ENCODE measurements at places on chromosomes 2 and 18.

DNA sequence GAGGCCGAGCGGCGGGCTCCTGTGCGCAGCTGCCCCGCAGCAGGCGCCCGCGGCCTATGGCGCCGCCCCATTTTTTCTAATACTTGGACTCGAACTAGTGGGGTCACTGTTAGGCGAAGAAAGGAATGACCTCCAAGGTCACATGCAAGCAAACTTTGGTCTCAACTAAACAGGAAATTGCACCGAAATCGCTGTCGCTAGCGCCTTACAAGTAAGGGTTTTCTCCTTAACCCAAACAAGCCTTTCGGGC is 339 bp downstream of the ACAA2 start:
- no peak for DNase-seq

DNA sequence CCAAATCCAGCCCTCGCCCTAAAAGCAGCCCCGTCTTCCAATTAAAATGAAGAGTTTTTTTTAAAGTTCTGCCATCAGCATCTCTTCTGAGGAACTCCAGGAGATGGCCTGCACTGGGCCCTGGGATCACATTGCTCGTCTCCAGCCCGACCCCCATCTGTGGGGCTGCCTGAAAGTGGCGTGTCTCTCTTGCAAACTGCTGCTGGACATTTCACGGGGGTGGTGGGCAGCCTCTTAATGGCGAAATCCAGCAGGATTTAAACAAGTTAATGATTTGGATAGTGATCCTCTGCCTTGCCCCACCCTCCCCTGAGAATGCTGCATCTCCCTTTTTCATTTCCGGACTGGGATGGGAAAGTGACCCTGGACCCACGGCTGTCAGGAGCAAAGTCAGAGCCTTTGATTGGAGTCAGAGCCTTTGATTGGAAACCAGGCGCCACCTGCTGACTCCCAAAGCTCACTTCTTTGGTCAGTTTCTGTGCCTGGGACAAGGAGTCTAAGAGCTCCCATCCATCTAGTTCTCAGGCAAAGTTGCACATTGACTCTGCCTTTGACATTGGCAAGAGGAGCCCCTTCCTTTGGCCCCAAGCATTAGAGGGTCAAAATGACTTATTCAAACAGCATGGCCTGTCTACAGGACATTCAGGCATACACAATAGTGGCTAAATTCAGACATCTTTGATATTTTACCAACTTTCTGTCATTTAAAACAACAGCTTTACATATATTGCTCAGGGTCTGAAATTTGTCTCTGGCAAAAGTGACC is 155.2 kb downstream of the SH3BP4 start:
- DNase-seq = peak; percentile 81

GRCh38 chr2:165219481-165219880 is 15.6 kb upstream of the SCN3A start:
- no peak for DNase-seq

DNA sequence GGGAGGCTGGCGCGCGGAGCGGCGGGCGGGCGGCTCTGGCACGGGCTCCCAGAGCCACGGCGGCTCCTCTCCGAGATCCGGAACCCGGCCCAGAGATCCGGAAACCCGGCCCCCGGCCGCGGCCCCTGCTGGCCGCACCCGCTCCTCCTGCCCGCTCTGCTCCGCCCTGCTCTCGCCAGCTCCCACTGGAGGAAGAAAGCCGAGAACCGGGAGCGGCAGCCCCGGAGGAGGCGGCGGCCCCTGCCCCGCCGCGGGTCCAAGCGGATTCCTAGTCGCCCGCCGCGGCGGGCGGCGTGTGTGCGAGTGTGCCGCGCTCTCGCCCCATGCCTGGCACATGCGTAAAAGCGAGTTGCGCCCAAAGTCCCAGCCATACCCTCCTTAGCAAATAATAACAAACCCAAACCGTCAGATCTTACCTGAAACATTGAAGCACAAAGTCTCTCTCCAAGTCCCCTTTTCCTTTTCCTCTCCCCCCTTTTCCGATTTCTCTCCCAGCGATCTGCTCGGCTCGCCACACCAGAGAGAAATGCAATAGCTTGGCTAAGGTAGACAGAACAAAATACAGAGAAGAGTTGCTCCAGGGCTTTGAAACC is 108.7 kb upstream of the KCTD1 start:
- peak; percentile 88 for DNase-seq

DNA sequence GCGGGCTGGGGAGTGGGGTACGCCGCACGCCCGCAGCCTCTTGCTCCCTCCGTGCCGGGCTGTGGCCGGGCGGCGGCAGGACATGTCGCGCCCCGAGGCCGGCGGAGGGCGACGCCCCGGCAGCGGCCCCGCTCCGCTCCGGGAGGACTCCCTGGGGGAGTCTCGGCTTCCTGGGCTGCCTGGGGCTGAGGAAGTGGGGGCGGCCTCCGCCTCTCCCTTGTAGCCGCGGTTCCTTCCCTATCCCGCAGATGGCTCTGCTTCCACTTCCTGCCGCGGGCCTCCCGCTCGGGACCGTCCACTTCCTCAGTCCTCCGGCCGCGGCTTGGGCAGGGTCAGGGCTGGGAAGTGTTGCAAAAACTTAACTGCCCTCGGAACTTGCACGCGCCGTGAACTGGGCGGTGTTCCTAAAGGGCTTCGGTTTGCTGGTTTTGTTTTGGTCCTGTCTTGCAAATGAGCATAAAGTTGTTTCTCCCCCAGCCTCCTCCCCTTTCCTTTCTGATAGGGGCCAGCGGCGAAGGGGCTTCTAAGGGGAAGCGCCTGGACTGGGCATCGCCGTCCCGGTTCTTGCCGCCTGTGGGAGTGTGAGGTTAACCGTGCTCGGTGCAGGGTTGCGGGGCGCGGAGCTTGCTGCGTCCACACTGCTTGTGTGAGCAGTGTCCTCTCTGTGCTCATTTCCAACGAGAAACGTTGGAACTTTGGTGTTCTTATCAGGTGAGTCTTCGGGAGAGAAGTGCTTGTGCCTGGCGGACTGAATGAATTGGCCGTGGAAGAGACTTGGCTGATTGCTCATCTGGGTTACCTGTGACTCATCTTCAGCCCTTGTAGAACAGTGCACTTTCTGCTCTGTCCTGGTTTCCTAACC is 600 bp downstream of the RALB start:
- DNase-seq = peak; percentile 87

DNA sequence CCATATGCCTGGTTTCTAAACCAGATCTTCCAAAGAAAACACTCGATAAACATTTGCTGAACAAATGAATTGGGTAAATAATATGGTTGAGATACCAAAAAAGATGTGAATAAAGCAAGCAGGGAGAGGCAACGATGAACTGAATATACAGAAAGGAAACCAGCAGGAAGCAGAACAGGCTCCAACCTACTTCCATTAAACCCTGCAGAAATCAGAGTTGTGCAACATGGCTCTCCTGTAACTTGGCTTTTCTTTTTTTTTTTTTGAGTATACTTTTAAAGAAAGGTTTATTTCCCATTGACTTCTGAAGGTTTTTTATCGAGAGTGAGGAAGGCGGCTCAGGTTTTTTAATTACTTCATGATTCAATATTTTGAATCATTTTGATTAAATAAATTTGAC is 23.5 kb downstream of the ITSN2 start:
- DNase-seq = no peak

GRCh38 chr2:126979039-126980003 is 80.6 kb downstream of the TEX51 start:
- no peak for DNase-seq

DNA sequence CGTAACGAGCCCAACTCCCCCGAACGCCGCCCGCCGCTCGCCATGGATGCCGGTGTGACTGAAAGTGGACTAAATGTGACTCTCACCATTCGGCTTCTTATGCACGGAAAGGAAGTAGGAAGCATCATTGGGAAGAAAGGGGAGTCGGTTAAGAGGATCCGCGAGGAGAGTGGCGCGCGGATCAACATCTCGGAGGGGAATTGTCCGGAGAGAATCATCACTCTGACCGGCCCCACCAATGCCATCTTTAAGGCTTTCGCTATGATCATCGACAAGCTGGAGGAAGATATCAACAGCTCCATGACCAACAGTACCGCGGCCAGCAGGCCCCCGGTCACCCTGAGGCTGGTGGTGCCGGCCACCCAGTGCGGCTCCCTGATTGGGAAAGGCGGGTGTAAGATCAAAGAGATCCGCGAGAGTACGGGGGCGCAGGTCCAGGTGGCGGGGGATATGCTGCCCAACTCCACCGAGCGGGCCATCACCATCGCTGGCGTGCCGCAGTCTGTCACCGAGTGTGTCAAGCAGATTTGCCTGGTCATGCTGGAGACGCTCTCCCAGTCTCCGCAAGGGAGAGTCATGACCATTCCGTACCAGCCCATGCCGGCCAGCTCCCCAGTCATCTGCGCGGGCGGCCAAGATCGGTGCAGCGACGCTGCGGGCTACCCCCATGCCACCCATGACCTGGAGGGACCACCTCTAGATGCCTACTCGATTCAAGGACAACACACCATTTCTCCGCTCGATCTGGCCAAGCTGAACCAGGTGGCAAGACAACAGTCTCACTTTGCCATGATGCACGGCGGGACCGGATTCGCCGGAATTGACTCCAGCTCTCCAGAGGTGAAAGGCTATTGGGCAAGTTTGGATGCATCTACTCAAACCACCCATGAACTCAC is 673 bp downstream of the PCBP1 start:
- peak; percentile 70 for DNase-seq

- no peak for DNase-seq
Observed at GRCh38 chr18:24270937-24271380, 126.7 kb downstream of the OSBPL1A start.

DNA sequence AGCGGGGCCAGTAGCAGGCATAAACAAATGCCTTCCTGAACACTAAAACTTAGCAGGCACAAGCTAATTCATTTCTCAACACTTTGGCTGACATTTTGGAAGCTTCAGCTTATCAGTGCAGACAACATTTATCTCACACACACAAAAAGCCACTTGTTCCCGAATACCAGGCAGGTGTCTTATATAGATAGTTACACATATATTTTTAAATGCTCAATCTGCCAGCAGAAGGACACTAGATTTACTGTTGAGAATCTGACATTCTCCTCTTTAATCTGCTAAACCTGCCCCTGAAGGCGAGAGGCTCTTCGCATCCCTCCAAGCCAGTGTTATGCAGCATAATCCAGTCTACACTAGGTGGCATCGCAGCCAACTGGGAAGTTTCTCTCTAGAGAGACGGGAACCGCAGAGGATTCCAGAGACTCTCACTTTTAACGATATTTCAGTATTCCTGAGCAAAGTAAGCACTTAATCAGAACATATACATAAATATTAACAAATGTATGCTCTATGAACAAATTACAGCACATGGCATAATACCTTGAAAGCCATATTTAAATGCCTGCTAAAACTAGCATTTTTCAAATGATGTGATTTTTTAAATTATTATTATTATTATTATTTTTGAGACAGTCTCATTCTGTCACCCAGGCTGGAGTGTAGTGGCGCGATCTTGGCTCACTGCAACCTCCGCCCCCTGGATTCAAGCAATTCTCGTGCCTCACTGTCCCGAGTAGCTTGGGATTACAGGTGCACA is 90.2 kb upstream of the SCG2 start:
- DNase-seq = no peak

DNA sequence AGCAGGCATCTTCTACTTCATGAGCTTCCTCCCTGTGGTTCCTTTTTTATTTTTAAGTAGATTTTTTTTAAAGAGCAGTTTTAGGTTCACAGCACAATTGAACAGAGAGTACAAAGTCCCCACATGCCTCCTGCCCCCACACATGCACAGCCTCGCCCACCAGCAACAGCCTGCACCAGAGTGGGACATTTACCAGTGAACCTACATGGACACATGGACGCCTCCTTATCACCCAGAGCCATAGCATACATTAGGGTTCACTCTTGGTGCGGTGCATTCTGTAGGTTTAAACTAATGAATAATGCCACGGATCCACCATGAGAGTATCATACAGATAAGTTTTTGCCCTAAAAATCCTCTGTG is 40.9 kb downstream of the HS1BP3 start:
- no peak for DNase-seq

DNA sequence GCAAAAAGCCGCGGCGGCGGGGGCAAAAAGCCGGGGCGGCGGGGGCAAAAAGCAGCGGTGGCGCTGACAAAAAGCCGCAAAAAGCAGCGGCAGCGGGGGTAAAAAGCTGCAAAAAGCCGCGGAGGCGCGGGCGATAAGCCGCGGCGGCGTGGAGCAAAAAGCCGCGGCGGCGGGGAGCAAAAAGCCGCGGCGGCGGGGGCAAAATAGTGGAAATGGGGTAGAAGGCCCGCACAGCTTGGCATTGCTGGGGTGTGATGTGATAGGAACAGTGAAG is 450.1 kb downstream of the ANKRD30B start:
- no peak for DNase-seq

GRCh38 chr2:156125018-156125417 is 207.5 kb downstream of the NR4A2 start:
- no peak for DNase-seq

- DNase-seq = no peak
Observed at GRCh38 chr18:79283131-79283810, 112.5 kb upstream of the NFATC1 start.

GRCh38 chr2:201959198-201959597 is 74.5 kb upstream of the FZD7 start:
- DNase-seq = no peak

DNA sequence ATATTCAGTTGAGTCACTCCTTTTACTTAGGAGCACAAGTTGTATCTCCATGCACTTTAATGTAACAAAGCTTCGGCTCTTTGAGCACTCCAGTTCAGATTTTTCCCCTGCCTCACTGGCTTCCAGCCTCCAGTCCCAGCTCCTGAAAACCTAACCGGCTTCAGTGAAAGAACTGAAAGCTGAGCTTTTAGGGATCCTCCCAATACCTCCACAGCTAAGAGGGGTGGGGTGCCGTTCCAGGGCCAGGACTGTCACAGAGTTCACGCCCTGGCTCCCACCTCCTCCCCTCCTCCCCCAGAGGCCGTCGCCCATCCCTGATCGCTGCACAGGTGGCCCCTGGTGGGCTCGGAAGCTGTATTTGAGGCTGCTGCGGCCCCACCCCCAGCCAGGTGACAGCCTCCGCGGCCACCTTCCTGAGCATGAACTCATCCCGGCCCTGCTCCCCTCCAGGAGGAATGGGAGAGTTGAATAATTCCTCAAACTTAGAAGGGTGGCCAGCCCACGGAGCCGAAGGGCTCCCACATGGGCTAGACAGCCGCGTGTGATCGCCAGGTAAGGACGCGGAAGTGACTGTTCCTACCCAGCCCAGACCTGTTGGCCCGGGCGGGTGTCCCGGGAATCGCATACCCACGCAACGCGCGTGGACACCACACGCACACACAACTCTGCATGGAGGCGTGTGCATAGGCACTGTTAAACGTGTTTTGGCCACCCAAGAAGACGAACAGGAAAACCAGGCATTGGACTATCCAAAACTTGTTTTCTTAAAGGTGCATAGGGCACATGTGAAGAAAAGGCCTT is 1.8 kb downstream of the MYO5B start:
- no peak for DNase-seq

DNA sequence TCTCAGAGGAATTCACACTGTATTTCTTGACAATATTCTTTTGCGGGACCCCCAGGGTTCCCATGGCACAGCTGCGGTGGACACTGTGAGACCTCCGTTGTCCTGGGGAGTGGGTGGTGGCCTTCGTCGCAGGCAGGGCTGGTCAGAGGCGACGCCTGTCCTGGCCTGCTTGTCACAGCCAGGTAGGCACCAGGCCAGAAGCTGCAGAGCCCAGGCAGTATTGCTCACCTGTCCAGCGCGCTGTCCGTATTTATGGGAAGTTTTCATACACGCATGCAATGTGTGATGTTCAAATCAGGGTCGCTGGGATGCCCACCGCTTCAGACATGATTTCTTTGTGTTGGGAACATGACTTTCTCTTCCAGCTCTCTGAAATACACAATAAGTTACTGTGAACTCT is 126.6 kb downstream of the RTP5 start:
- no peak for DNase-seq

- peak; percentile 73 for DNase-seq
Observed at GRCh38 chr18:11654736-11655605, 34.1 kb upstream of the GNAL start.

GRCh38 chr2:218360453-218360852 is 3.8 kb downstream of the CATIP start:
- DNase-seq = no peak

GRCh38 chr2:188050726-188051125 is 240.9 kb upstream of the GULP1 start:
- no peak for DNase-seq

All from right forelimb (tissue), 1 donor.